ENCODE measurements at places on chromosomes 6 and 20. TPM values are rescaled to one million over a fixed set of nuclear protein-coding genes. Genes with fewer than 3 reads are reported as not detected.

DNA sequence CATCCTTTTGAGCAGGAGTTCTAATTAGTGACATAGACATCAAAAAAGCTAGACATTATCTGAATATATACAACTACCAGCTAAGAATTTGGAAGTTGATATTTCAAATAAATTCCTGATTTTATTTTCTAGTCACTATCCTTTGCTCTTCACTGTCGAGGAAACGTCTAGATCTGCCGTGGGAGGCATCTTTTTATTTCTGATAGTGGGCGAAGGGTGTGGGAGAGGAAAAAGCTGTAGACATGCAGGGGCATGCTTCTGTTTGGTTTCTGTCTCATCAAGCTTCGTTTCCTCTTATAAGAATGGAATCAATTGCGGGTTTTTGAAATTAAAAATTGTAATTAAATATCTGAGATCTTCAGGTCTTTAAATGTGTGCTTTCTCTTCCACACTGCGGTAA is 16.2 kb upstream of the C6orf118 start:
- DNase-seq = no peak

DNA sequence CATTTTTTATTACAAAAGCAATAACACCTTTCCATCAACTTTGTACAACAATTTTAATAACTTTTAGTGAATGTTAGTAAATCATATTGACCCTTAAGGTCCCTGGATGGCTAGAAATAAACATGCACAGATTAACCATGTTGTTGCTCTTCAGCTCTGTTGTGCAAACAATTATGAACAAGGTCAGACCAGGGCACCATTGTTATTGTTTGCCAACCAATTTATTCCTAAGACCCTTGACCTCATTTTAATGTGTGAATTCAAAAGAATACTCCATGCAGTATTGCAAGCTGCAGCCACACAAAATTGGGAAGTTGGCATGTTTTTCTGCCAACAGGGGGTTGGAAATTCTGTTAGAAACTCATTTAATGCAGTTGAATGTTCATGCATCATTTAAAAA is 426.6 kb upstream of the MAP3K7 start:
- DNase-seq = no peak

DNA sequence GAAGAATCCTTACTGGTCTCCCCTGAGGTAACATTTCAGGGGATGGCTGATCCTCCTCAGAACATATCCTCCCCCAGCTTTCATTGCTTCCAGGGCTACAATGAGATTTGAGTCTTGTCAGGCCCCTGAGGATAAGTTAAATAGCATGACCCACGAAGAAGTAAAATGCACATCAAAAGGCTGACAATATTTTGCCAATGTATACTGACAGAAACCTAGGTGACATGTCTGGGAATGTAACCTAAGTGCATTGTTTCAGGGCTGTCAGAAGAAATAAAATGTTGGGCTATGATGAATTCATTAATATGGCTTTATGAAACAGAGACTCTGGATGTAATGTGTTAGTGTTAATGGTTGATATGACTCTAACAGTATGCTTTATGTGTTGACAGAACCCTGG is 471.5 kb downstream of the HDGFL1 start:
- no peak for DNase-seq

GRCh38 chr6:162871966-162872365 is 144.2 kb downstream of the PACRG start:
- no peak for DNase-seq

- DNase-seq = no peak
Measured at GRCh38 chr6:34213772-34214171, 22.9 kb upstream of the HMGA1 start.

GRCh38 chr6:8627085-8627861 is 191.9 kb upstream of the SLC35B3 start:
- DNase-seq = no peak

The FAM162B gene
- total RNA-seq = 1.6 TPM

DNA sequence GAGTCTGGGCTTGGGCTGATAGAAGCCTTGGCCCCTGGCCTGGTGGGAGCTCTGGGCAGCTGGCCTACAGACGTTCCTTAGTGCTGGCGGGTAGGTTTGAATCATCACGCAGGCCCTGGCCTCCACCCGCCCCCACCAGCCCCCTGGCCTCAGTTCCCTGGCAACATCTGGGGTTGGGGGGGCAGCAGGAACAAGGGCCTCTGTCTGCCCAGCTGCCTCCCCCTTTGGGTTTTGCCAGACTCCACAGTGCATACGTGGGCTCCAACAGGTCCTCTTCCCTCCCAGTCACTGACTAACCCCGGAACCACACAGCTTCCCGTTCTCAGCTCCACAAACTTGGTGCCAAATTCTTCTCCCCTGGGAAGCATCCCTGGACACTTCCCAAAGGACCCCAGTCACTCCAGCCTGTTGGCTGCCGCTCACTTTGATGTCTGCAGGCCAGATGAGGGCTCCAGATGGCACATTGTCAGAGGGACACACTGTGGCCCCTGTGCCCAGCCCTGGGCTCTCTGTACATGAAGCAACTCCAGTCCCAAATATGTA is 957 bp upstream of the VEGFA start:
- peak; percentile 13 for DNase-seq

Data from WTC11 (cell line).